CD4-positive, alpha-beta T cell treated with Interleukin-12 subunit alpha and Interleukin-12 subunit beta, for 1 hour (primary cell): ENCODE measurements at places on chromosomes 12 and 14.

DNA sequence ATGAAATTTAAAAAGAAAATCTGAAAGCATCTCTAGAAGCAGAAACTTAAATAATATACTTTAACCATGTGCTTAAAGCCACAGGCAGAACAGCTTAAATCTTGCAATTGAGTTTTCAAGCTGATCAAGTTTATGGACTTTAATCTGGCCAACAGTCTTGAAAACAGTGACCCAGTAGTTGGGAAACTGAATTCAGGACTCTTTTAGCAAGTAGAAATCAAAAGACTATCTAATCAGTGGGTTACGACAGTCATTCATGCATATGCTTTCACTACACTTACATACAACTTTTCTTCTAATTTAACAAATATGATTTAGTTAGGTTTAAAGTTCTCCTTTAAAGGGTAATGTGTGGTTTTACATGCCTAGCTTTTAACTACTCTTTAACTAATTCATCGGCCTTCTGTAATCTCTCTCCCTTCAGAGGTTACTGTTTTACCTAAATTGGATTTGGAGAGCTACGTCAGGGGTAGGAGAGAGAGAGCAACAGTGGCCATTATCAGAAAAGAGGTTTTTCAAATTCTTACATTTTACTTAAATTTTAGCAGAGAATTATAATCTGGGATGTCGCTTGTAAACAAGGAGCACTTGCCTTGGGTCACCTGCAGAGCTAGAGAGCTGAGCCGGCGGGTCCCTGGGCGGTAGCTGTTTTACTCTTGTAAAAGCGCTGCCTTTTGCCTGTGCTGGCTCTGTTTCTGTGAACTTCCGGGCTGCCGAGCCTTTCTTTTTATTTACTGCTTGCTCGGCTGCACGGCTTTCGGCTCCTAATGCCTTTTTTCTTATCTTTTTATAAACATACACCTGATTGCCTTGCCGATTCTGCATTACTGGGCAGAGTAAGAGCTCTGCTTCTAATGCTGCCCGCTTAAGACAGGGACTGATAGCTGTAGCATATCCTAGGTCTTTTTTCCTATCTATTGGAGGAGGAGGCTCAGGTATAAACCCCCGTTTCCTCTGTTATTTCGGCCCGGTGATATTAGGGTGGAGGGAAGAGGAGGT is 17.4 kb upstream of the LYZ start:
- peak; percentile 73 for DNase-seq

GRCh38 chr14:51901475-51902024 is 41.1 kb downstream of the GNG2 start:
- peak; percentile 48 for DNase-seq

- no peak for DNase-seq
Observed at GRCh38 chr12:11695321-11695720, 45.8 kb downstream of the ETV6 start.

- DNase-seq = no peak
Observed at GRCh38 chr12:27178723-27179399, 65.2 kb upstream of the STK38L start.

DNA sequence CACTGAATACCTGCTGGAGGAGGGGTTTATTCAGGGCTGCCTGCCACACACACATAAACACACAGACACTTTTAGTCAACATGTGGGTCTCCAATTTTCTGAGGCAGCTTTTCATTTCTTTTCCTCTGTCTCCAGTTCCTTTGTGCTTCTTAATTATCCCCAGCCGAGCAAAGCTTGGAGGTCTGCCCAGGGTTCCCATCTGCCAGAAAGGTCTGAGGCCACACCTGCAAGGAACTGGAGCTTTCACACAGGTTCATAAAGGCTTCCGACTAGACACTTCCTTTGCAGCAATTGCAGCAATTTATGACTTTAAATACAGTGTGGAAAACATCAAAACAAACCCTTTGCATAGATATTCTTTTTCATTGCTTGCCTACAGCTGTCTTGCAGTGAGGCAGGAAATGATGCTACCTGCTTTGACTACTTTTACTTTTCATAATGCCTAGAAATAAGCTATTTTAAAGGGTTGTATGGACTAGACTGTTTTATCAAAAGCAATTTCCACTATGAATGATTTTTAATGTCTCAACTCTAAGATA is 1318.9 kb downstream of the AACS start:
- DNase-seq = no peak

- DNase-seq = no peak
Observed at GRCh38 chr14:102095231-102095870, 8.5 kb upstream of the HSP90AA1 start.

DNA sequence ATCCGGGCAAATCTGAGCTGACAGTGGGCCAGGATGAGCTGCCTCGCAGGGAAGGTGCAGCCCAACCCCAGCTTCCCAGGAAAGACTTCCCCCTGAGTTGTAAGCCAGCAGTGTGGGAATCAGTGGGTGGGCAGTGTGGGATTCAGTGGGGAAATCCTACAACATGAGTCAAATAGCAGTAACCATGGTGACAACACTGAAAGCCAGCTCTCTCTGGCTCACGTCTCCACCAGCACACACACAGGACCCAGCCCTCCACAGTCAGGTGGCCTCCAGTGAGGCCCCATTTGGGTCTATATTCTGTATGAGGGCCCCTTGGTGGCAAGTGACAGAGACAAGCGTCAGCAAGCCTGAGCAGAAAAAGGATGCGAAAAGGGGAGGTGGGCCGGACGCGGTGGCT is 6.0 kb upstream of the LGALS3 start:
- no peak for DNase-seq

- DNase-seq = peak; percentile 34
Observed at GRCh38 chr14:31449971-31450610, 7.2 kb downstream of the DTD2 start.

DNA sequence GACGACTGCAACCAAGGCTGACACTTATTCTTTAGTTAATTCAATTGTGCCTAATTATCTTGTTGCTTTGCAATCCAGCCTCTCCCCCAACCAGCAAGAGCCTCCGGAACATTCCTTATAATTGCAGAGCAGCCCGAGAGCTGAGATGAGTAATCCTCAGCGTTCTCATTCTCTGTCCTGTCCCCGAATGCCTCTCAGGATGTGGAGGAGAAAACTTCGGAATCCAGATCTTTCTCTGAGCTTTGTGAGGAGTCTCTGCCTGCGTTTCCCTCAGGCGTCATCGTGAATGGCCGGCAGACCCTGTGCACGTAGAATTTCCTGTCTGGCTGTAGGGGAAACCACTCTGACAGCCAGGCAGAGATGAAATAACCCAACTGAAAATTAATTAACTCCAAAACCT is 160.5 kb upstream of the DIO3 start:
- DNase-seq = no peak

GRCh38 chr12:131793243-131794022 is 34.8 kb upstream of the MMP17 start:
- DNase-seq = no peak

GRCh38 chr14:92770484-92770883 is 22.1 kb upstream of the LGMN start:
- DNase-seq = no peak

DNA sequence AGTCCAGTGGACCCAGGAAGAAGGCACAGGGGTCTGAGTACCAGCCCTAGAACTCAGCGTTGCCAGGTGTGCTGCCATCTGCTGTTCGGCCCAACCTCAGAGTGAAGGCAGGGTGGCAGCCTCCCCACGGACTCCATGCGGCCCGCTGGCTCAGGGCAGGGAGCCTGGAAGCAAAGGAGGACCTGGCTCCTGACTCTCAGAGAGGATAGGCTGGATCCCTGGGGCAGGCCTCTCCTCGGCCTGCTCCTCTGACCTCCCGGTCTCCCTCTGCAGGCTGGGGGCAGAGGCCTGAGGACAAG is 10.1 kb downstream of the MCRS1 start:
- no peak for DNase-seq

- DNase-seq = peak; percentile 49
Observed at GRCh38 chr12:121465921-121466793, 66.2 kb downstream of the RNF34 start.

DNA sequence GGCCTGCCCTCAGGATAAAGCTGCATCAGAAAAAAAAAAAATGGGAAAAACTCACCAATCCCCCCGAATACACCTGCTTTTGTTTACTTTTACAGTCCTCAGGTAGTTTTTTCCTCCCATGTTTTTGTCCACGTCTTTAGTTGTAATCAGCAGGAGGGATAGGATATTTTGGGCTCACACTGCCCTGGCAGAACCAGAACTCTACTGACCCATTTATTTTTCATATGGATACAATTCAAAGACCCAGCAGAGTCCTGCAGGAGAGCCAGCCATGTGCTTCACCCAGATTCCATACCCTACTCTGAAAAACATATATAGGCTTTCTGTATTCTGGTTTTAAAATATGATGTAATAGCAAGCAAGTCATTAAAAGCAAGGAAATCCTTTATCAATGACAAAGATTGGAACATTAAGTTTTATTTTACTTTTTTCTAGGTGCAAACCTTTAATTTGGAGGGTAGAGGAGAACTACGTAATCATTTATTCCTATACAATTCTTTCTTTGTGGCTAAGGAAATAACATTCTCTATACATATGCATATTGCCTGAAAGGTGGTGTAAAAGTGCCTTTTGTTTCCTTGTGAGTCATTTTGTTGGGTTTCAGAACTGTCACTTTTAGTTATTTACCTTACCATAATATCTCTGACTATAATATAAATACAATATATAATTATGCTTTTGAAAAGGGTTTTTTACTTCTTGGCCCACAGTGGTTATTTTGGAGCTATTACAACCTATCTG is 19.1 kb downstream of the DACT1 start:
- no peak for DNase-seq

GRCh38 chr12:80716696-80717469 is at the start of gene MYF5:
Gene MYF5, plus strand, starts transcription at chr12:80716912. Its CDS starts 152 bp downstream, at chr12:80717064.
- DNase-seq = no peak

- DNase-seq = no peak
Observed at GRCh38 chr14:61416591-61416990, 95.2 kb downstream of the PRKCH start.

DNA sequence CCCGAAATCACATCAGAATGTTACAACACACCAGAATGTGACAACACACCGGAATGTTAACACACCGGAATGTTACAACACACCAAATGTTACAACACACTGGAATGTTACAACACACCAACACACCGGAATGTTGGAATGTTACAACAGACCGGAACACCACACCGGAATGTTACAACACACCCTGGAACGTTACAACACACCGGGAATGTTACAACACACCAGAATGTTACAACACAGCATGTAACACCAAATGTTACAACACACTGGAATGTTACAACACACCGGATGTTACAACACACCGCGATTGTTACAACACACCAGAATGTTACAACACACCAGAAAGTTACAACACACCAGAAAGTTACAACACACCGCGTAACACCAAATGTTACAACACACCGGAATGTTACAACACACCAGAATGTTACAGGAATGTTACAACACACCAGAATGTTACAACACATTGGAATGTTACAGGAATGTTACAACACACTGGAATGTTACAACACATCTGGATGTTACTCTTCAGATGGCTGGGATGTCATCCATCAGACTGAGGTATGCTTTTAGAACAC is 21.1 kb downstream of the CHFR start:
- DNase-seq = no peak

DNA sequence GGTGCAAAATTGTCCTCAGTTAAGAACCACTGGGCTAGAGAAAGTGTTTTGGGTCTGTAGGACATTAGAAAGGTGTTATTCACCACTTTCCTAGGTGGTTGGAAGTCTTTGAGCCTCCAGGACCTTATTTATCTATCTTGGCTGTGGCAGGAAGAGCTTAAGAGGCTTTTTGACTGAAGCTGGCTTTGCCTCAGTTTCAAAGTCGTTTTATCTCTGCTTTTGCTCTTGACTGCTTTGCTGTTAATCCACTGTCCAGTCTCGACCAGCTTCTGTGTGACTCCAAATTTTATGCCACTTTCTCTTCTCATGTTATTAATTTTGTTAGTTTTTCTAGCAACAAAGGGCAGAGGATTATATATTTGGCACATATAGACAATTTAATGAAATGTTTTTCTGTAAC is 60.3 kb downstream of the PPHLN1 start:
- DNase-seq = no peak

DNA sequence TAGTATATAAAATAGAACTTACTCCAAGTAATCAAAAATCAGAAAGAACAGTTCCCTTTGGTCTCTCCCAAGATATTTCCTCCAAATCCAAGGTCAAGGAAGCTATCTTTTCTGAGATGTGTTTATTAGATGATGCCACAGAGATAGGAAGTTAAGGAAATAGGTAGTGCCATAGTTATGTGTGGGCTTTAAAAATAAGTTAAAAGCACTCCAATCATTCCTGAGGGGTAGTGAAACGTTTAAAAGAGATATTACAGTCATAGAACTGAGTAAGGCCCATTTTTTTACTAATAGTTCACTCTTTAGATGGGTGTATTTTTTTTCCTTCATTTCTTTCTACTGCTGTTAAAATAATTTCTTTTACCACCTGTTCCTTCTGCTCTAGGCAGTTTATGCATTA is 1630.9 kb upstream of the SEL1L start:
- DNase-seq = no peak

GRCh38 chr12:92304371-92305055 is 158.9 kb upstream of the BTG1 start:
- DNase-seq = no peak

GRCh38 chr12:3559601-3560294 is 68.7 kb downstream of the PRMT8 start:
- DNase-seq = no peak

GRCh38 chr12:19574601-19575000 is 135.3 kb downstream of the AEBP2 start:
- DNase-seq = no peak

DNA sequence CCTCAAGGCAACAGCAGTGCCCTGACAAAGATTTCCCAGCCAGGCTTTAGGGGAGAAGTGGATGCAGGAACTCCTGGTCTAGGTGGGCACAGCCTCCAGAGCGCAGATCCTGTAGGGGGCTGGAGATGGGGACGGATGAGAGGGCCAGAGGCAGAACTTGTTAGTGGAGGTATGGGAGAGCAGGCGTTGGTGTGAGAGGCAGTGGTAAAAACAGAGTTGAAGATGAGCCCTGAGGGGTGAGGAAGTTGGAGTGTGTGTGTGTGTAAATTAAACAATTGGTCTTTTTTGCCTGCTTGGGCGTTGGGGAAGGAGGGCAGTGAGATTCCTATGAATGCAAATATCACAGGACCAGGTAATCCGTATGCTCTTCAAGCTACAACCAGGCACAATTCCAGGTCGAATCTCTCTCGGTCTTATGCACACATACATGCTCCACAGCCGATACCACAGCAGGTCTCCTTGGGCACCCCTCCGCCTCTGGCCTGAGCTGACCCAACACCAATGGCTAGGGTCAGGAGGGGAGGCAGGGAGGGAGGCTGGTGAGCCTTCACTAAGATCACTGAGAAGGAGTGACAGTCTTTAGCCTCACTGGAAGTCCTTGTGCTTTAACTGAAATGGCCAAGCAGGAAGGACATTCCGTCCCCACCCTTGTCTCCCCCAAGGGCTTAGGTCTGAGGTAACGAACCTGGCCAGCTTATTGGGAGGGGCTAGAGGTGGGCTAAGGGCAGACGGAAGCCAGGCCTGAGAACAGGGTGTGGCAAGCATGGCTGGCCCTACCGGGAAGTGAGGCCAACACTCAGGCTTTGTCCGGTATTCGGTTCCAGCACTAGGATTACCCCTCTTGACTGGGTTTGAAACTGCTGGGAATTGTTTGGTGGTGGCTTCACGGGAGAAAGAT is 1.5 kb upstream of the KRT7 start:
- no peak for DNase-seq
